ENCODE measurements at places on chromosomes 2 and 18. TPM values are rescaled to one million over a fixed set of nuclear protein-coding genes. Genes with fewer than 3 reads are reported as not detected.

DNA sequence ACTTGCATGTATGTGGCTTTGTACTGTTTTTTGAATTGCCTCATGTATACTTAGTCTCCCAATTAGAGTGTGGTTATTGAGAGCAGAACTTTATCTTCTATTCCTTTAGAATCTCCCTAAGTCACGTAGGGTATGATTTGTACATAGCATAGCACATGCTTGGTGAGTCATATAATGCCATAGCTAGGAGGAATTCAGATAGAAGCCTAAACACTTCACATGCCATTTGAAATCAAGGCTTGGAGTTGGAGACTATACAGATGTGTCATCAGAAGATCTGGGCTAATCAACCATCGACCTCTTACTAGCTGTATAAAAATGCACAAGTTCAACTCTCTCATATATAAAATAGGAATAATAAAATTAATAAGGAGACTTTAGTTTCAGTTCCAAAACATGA lies 222.6 kb upstream of the ST6GAL2 start:
- no peak for DNase-seq
- no peak overlapping the region for H3K4me3 ChIP-seq
- H3K27ac ChIP-seq: no peak overlapping the region
- H3K4me1 ChIP-seq: no peaks in the 10 kb centered on the region
- no peaks in the 10 kb centered on the region for H3K27me3 ChIP-seq
- no peaks in the 10 kb centered on the region for H3K36me3 ChIP-seq

GRCh38 chr2:5367321-5367720 lies 324.9 kb upstream of the SOX11 start:
- no peaks in the 10 kb centered on the region for H3K27me3 ChIP-seq
- no peak overlapping the region for H3K4me3 ChIP-seq
- peaks cover 8% of the 10 kb centered on the region for H3K4me1 ChIP-seq
- no peak for DNase-seq

DNA sequence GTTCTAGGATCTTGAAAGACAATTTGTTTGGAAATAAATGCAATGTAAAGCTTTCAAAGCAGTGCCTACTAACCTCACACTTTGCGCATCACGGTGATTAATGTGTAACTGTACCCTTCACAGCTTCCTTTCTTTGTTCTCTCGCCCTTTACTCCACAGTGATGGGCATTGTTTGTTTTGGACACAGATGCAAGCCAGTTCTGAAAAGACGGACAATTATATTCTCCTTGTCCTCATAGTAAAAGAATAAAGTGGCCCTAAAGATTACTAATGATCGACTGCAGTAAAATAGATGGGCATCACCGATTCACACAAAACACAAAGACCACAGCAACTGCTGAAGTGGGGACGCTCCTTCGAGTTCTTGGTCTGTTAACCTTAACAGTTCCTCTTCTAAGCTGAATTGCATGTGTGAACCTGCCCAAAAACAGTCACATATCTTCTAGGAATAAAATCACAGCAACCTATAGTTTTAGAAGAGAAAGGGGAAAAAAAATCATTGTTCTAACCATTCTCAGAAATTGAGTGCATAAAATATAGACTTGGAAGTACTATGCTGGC lies 7.7 kb downstream of the L3MBTL4 start:
- H3K36me3 ChIP-seq: no peaks in the 10 kb centered on the region
- H3K4me3 ChIP-seq: no peak overlapping the region
- no peak overlapping the region for H3K27ac ChIP-seq

DNA sequence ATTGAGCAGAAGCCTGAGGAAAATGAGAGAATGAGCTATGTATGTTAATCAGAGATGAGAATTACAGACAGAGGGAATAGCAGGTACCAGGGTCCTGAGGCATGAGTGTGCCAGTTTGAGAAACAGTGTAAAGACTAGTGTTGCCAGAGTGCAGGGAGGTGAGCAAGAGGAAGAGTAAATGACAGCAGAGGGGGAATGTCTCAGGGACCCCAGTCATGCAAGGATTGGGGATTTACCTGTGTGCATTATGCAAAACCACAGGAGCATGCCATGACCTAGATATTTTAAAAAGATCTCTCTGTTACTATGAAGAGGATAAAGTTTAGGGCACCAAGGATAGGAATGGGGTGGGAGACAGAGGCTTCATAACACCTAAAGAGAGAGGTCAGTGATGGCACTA lies 72.1 kb downstream of the TTC32 start:
- H3K36me3 ChIP-seq: no peaks in the 10 kb centered on the region
- no peak for DNase-seq
- peaks cover 4% of the 10 kb centered on the region for H3K27me3 ChIP-seq
- H3K27ac ChIP-seq: no peak overlapping the region
- H3K4me1 ChIP-seq: no peaks in the 10 kb centered on the region

DNA sequence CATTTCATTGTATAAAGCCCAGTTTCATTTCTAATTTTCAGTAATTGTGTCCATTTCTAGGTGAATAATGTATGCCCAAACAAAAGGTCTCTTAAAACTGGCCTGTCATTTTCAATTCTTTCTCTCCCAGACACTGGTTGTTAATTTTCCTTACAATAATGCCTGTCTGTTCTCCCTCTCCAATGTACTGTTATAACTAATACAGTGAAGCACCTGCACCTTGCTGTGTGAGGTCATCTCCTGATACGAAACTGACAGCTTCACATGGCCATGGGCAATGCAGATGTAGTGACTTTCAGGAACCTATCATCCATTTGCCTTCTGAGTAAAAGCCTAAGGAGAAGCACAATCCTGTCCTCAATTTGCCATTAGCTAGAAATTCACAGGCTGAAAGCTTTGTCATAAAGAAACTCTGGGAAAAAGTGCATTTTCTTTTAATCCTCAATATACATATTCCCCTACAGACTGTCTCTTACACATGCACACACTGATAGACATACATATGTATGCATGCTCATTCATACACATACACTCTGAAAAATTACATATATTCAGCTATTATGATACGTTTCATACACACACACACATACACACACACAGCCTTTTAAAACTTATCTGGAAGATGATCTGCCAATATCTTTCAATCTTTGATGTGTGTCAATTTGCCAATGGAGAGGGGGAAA lies 1030.3 kb downstream of the TDRD15 start:
- no peaks in the 10 kb centered on the region for H3K36me3 ChIP-seq
- no peak for DNase-seq
- H3K4me3 ChIP-seq: no peak overlapping the region
- H3K4me1 ChIP-seq: no peaks in the 10 kb centered on the region
- H3K27ac ChIP-seq: no peak overlapping the region

GRCh38 chr2:69298261-69298660 lies 88.8 kb downstream of the GFPT1 start:
- no peak overlapping the region for H3K4me3 ChIP-seq
- no peaks in the 10 kb centered on the region for H3K4me1 ChIP-seq
- no peak for DNase-seq
- H3K27me3 ChIP-seq: no peaks in the 10 kb centered on the region
- no peaks in the 10 kb centered on the region for H3K36me3 ChIP-seq
- no peak overlapping the region for H3K27ac ChIP-seq

DNA sequence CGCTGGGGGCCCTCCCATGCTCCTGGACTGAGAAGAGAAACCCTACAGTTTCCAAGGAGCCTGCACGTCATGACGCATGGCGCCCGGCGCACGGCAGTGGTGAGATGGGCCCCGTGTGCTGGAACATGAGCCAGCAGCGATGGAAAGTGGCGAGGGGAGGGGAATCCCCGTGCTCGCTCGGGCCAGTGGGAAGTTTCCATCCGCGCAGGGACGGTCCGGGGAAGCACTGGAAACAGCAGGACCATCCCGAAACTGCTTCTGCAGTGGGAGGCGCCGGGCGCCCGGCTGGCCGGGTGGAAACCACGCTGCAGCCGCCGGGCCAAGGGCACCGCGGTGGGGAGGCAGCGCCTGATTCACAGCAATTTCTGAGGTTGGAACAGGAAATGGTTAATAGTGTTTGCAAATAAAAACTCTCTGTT lies 4.9 kb upstream of the PDCD1 start:
- H3K27me3 ChIP-seq: peaks cover 62% of the 10 kb centered on the region
- no peak overlapping the region for H3K27ac ChIP-seq

- no peak for DNase-seq
- H3K4me3 ChIP-seq: no peak overlapping the region
- H3K36me3 ChIP-seq: no peaks in the 10 kb centered on the region
- no peak overlapping the region for H3K27ac ChIP-seq
Measured at GRCh38 chr2:197079832-197080555, 153.5 kb upstream of the PGAP1 start.

DNA sequence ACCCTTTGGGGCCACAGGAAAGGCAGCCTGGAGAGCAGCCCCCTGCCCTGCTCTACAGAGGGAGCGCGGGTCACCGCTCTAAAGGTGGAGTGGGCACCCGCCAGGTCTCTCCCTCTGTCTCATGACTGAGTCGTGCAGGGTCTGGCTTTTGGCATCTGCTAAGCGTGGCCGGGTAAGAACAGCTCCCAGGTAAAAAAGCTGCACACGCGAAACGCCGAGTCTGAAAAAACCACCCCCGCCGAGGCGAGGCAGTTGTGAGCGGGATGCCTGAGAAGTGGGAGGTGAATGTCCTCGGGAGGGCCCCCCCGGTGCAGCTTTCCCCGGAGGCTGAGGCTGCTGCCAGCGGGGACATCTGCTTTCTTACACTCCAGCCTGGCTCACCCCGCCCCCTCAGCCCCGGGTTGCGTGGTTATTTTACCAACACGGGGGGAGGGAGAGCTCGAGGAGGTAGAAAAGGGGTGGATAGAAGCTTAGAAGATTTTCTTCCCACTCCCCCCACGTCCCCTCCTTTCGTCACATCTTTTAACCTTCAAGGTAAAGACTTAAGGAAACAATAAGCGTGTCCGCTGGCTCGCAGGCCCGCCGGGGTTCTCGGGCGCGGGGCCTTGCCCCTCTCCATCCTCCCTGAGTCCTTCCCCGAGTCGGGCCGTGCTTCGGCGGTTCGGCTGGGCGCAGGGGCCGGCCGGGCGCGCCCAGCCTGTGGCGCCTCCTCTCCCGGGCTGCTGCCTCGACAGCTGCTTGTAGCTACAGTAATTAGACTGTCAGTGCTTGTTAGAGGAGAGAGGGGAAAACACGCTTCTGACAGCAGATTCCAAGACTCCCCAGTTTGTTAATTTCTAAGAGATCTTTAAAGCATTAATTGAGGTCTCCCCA lies 70.6 kb upstream of the PSMD14 start:
- peaks cover 2% of the 10 kb centered on the region for H3K36me3 ChIP-seq
- no peak for DNase-seq
- no peak overlapping the region for H3K27ac ChIP-seq
- peaks cover 2% of the 10 kb centered on the region for H3K4me1 ChIP-seq

GRCh38 chr2:197191177-197191939 lies 119.2 kb downstream of the ANKRD44 start:
- H3K4me1 ChIP-seq: no peaks in the 10 kb centered on the region
- no peak overlapping the region for H3K27ac ChIP-seq
- DNase-seq: peak; percentile 41

- H3K27ac ChIP-seq: peak overlapping the region; percentile 52
- peak overlapping the region; percentile 72 for H3K4me3 ChIP-seq
- peaks cover 12% of the 10 kb centered on the region for H3K4me1 ChIP-seq
- no peaks in the 10 kb centered on the region for H3K27me3 ChIP-seq
Measured at GRCh38 chr2:157874997-157875640, 1.0 kb downstream of the ACVR1 start.

- no peak overlapping the region for H3K27ac ChIP-seq
- H3K27me3 ChIP-seq: peaks cover 3% of the 10 kb centered on the region
- DNase-seq: no peak
- H3K4me3 ChIP-seq: no peak overlapping the region
Measured at GRCh38 chr18:10379522-10379921, 74.9 kb upstream of the APCDD1 start.

- H3K27me3 ChIP-seq: no peaks in the 10 kb centered on the region
- no peaks in the 10 kb centered on the region for H3K4me1 ChIP-seq
- H3K27ac ChIP-seq: no peak overlapping the region
- DNase-seq: no peak
Measured at GRCh38 chr2:101132202-101132601, 19.0 kb downstream of the TBC1D8 start.

GRCh38 chr18:11923450-11923849 lies 15.3 kb upstream of the MPPE1 start:
- no peaks in the 10 kb centered on the region for H3K4me1 ChIP-seq
- no peak overlapping the region for H3K27ac ChIP-seq
- no peaks in the 10 kb centered on the region for H3K27me3 ChIP-seq
- DNase-seq: no peak

GRCh38 chr18:37889963-37890362 lies 324.4 kb upstream of the CELF4 start:
- no peak overlapping the region for H3K4me3 ChIP-seq
- H3K4me1 ChIP-seq: no peaks in the 10 kb centered on the region
- H3K27ac ChIP-seq: no peak overlapping the region
- no peaks in the 10 kb centered on the region for H3K27me3 ChIP-seq
- H3K36me3 ChIP-seq: no peaks in the 10 kb centered on the region

- no peak for DNase-seq
- no peak overlapping the region for H3K4me3 ChIP-seq
- H3K4me1 ChIP-seq: no peaks in the 10 kb centered on the region
- H3K27me3 ChIP-seq: peaks cover 45% of the 10 kb centered on the region
- no peaks in the 10 kb centered on the region for H3K36me3 ChIP-seq
Measured at GRCh38 chr2:236215196-236215595, 47.0 kb upstream of the GBX2 start.

DNA sequence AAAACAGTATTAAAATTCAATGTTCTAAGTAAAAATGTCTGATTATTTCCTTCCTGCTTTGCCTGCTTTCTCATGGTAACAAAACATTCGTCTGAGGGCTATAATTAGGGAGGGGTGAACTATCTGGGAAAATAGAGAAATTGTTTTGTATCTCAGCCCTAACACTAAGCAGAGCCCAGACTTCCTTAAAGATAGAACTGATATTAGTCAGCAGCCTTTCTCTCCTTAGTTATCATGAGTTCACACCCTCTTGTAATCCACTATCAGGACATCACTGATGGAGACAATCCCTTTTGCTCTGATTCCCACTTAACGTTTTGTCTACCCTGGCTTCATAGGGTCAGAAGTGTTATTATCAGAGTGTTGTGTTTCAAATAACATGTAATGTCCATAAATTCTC lies 701.1 kb upstream of the ZEB2 start:
- no peaks in the 10 kb centered on the region for H3K36me3 ChIP-seq
- no peak overlapping the region for H3K4me3 ChIP-seq
- H3K4me1 ChIP-seq: no peaks in the 10 kb centered on the region
- H3K27ac ChIP-seq: no peak overlapping the region
- DNase-seq: no peak
- H3K27me3 ChIP-seq: no peaks in the 10 kb centered on the region

The SPATA3 gene
- not detected for polyA plus RNA-seq

The TGFA gene
- 8.4 TPM for polyA plus RNA-seq

The POTEC gene
- polyA plus RNA-seq: 0.06 TPM

The ZNF892 gene
- polyA plus RNA-seq: 1.6 TPM

The CHRNG gene
- 0.21 TPM for polyA plus RNA-seq

The STPG4 gene
- 0.18 TPM for polyA plus RNA-seq

The DNER gene
- 7.5 TPM for polyA plus RNA-seq

The IL37 gene
- polyA plus RNA-seq: 1.6 TPM

The EHD3 gene
- 3.9 TPM for polyA plus RNA-seq

The DNAH7 gene
- polyA plus RNA-seq: 1.5 TPM

All from large intestine (tissue), 12 donors.